GM12864 (cell line): ENCODE measurements at places on chromosomes 2 and 18.

GRCh38 chr2:84636080-84636971, 120.0 kb downstream of the DNAH6 start:
- DNase-seq: no peak

DNA sequence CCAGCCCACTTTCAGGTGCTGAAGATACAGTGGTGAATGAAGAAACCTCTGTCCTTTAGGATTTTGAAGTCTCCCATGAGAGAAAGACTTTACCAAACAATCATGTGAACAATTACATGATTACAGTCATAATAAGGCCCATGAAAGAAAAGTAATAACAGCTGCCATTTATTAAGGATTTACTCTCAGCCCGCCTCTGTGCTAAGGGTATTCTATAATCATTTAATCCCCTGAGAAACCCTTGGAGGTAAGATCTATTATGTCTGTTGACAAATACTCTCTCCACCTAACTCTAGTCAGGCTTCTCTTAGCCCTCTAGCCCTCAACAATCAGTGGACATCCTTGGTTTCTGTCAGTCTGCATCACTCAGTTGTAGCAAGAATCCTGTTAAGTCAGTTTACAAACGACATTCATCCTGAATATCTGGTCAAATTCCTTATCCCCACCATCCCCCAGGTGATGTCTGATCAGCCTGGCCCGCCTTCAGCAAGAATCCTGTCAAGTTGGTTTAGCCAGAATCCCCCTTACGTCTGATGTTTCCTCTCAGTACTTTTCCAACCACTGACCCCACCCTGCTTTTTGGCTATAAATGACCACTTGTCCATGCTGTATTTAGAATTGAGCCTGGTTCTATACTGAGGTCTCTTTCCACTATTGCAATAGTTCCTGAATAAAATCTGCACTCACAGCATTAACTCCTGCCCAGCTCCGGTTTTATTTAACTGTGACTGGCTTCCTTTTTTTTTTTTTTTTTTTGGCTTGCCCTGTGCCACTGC, 12.2 kb upstream of the SOCS6 start:
- DNase-seq: no peak

- DNase-seq: no peak
These were observed 15.6 kb upstream of the INO80C start for GRCh38 chr18:35513181-35513936.

GRCh38 chr2:217827430-217828201, 175.2 kb downstream of the TNS1 start:
- no peak for DNase-seq

DNA sequence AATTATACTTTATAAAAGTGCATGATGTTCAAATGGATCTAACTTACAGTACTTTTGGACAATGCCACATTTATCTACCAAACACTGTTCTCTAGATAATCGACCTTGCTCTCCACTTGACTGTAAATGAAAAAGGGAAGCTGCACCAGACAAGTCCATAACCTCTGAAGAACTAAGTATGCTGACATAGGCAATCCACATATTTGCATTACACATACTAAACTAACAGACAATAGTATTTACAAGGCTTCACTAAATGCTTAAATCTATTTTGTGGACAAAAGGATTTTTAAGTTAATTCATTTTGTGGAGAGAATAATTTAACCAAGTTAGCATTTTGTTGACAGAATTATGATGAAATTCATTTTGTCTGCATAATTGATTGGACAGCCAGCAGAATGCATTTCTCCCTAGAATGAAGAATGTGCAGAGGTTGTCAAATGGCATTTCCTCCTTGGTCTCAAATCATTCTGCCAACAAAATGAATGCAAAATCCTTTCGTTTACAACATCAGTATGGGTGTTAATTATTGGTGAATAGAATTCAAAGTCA, 520.9 kb downstream of the CPS1 start:
- no peak for DNase-seq

DNA sequence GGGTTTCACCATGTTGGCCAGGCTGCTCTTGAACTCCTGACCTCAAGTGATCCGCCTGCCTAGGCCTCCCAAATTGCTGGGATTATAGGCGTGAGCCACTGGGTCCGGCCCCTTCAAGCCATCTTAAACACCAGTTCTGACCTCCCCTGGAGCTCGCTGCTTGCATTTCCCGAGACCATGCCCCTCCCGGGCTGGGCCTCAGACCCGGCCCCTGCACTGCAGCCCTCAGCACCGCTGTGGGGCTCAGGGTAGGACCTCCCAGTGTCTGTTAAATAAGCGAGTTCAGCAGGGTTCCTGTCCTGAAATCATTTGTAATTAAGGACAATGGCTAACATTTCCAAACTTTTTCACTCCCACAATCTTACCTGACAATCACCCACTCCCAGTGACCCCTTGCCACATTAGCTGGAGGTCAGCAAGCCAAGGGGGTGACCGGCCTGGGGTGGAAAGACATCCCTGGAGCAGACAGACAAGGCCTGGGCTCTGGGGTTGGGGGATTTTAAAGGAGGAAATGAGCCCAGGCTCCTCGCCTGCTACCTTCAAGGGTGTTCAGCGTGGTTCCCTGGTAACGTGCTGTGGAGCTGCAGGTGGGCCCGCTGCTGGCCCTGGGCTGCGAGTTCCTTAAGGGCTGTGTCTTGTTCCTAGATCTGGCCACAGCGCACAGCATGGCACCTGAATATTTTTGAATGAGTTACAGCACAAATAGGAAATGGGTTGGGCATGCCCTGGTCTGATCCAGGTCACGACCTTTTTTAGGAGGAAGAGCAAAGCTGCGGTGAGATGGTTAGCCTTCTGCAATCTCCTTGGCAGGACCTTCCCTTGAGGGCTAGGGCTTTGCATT, 15.1 kb downstream of the CYS1 start:
- no peak for DNase-seq

GRCh38 chr2:156340804-156341451, 8.4 kb upstream of the NR4A2 start:
- DNase-seq: no peak

DNA sequence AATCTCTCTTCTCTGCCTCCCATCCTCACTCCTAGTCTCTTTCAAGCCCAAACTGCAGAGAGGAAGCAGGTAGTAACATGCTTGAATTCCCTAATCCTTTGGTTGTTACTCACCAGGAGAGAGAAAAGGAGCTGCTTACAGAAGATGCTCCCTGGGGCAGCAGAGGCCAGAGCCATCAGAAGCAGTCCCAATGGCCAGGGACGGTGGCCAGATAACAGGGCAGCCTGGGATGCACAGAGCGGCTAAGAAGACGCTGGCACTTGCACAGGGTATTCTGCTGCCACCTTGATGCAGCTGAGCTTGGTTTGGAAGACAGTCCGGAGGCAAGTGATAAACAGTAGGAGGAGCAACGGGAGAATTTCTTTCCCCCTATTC, 250 bp downstream of the DSC1 start:
- DNase-seq: no peak

GRCh38 chr2:197164141-197164754, 146.3 kb downstream of the ANKRD44 start:
- no peak for DNase-seq

- no peak for DNase-seq
These were observed 559 bp downstream of the MYL12A start for GRCh38 chr18:3248062-3248657.

DNA sequence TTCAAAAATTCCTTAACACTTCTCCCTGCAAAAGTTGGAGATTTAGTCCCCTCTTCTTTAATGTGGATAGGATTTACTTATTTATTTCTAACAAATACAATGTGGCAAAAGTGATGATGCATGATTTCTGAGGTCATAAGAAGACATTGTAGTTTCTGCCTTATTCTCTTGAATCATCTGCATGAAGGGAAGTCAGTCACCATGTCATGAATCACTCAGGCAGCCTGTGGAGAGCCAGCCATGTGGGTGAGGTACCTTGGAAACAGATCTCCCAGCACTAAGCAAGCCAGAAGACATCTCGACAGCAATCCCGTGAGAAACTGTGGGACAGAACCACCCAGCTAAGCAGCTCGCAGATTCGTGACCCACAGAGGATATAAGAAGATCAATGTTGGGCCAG, 2.7 kb upstream of the ZC3H8 start:
- DNase-seq: no peak

DNA sequence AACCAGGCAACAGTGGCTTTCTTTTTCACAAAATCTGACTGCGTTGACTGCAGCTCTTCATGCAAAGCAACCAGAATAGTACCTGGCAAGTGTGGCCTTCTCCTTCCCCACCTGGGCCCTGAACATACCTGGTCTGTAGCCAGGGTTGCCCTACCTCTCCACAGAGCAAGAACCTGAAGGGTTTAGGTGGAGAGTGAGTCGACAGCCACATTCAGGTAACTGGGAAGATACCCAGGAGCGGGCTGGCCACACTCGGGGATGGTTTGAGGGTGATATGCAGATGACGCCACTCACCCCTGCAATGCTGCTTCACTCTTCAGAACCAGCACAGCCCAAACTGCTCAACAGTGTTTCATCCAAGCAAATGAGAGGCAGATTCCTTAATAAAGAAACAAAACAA, 117.3 kb downstream of the TTC32 start:
- no peak for DNase-seq

DNA sequence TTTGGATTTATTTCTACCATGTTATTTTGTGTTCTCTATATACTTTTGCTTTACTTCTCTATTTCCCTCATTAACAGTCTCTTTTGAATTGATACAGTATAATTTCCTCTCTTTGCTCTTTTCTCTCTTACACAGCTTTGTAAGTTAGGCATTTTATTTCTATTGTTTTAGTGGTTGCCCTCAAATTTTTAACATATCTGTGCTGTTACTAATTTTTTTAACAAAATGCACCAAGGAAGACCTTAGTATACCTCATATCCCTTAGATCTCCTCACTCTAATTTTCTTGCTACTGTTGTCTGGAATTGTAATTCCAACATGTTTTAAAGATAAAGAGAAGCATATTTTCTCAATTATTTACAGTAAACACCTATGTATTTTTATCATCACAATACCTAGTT, 416.8 kb upstream of the SLC14A2 start:
- DNase-seq: no peak

- DNase-seq: no peak
These were observed 79.2 kb downstream of the LIMS1 start for GRCh38 chr2:108613261-108614042.

GRCh38 chr2:164967781-164968228, 12.5 kb upstream of the SLC38A11 start:
- no peak for DNase-seq

DNA sequence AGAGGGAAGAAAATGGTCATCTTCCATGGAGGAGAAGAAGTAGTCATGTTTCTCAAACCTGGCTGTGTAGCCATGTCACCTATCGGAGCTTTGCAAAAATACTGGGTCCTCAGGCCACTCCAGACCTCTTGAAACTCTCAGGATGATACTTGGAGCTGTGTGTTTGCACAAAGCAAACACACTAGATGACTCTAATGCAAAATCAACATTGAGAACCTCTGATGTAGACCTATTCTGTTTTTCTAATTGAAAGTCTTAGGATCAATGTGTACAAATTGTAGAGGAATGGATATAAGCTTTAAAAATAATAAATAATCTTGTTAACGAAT, 444.3 kb downstream of the RND3 start:
- no peak for DNase-seq

DNA sequence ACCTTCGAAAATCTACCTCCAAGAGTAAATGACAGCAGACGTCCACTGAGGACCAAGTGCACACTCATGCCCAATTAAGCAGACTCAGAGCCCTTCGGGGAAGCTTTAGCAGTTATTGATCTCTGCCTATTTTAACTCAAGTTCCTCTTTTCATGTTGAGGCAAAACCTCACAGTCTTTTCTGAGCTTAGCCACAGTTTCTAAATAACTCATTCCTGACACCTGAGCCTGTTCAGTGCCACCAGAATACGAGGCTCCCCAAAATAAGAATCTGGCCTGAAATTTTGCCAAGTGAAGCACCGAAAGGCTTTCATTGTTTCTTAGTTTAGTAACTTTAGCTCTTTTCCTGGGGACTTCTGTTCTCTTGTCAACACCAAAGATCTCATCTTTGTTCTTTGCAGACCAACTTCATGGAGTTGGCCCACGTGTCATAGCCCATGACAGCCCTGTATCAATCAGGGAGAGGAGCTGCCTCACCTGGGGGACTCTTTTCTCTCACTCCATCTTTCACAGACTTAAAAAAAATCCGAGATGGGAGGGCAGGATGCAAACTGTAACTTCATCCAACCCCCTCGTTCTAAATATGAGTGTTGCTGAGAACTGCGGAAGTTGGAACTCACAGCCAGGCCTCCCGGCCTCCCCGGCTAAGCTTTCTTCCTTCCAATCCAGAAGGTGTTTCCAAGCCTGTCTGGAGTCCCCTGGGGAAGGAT, 22.2 kb downstream of the INPP5D start:
- peak; percentile 89 for DNase-seq

- DNase-seq: no peak
These were observed 146.3 kb downstream of the GCA start for GRCh38 chr2:162490052-162490717.

- DNase-seq: no peak
These were observed 22.5 kb downstream of the RND3 start for GRCh38 chr2:150464986-150465385.

DNA sequence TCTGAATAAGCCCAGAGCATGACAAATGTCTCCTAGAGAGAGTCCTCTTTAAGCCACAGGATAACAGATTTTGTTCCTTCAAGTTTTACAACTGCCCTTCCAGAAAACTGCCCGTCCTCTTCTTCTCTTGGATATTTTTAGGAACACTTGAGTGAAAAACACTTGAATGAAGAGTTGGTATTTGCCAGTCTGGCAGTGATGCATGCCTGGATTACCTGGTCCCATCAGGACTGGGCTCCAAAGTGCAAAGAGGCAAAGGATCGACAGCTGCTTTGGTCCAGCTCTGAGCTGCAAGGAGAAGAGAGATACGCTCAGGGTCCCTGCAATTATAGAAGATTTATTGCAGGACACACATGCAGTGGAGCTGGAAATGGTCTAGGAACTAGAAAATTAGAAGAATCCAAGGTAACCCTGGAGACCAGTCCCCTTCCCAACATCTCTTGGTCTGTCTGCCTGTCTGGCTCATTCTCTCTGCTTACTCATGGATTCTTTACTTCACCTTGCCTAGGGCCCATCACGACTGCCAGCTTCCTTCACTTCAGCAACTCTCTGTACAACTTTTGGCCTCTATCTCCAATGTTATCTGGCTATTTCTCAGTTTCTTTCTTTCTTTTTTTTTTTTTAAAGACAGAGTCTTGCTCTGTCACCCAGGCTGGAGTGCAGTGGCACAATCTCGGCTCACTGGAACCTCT, 112.1 kb upstream of the SIX2 start:
- no peak for DNase-seq

- DNase-seq: no peak
These were observed 48.9 kb downstream of the EFR3B start for GRCh38 chr2:25090801-25091200.

DNA sequence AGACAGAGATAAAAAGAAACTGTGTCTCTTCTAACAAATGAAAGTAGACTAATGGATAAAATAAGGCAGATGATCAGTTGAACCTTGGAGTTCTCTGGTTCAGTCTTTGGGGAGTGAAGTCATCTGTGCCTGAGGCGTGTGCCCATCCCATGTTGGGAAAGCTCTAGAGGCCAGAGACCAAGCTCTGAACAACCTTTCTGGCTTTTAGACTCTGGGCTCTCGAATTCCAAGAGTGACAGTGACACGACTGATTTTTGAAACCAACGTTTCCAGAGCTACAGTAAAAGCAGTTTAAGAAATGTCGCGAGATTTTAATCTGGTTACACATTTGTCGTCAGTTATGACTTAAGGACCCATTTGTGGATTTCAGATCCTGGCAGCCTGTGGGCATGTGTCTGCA, 83.7 kb upstream of the APCDD1 start:
- DNase-seq: no peak
